ENCODE measurements at places on chromosomes 6 and 20. TPM values are rescaled to one million over a fixed set of nuclear protein-coding genes. Genes with fewer than 3 reads are reported as not detected.

DNA sequence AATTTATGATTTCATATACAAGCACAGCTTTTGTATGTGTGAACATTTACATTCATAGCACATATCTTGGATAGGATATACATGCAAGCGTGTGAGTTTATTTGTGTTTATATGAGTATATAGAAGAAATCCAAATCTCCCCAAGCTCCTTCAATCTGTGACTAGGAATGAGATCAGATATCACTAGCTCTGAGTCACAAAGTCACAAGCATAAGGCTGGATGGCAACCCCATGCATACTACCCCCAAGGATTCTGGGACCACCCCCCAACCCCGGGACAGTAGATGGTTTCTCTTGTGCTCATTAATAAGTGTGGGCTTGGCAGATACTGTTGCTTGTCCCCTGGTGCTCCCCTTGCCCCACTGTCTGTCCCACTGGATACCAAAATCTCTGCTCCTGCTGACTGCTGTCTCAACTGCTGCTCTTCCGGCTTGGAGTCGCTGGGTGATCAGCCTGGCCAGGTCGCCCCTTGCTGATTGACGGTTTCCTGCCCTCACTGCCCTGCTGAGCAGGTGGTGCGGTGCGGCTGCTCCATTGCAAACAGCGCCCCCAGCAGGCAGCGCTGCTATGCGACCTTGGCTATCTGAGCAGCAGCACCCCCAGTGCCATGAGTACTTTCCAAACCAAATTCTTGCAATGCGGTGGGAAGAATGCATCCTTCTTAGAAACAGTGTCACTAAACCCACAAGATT, 279.4 kb downstream of the CD83 start:
- H3K4me3 ChIP-seq = no peak overlapping the region
- no peak overlapping the region for H3K27ac ChIP-seq
- H3K27me3 ChIP-seq = peaks cover 3% of the 10 kb centered on the region
- no peak for DNase-seq

DNA sequence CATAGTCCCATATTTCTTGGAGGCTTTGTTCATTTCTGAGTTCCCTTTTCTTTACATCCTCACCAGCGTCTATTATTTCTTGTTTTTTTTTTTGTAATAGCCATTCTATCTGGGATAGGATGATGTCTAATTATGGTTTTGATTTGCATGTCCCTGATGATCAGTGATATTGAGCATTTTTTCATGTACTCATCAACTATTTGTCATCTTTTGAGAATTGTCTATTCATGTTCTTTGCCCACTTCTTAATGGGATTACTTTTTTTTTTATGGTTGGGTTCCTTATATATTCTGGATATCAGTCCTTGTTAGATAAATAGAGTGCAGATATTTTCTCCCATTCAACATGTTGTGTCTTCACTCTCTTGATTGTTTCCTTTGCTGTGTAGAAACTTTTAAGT, 42.1 kb downstream of the CYB5R4 start:
- H3K36me3 ChIP-seq = peaks cover 6% of the 10 kb centered on the region
- no peak overlapping the region for H3K27ac ChIP-seq
- no peaks in the 10 kb centered on the region for H3K27me3 ChIP-seq
- no peak for DNase-seq
- peaks cover 9% of the 10 kb centered on the region for H3K4me1 ChIP-seq

DNA sequence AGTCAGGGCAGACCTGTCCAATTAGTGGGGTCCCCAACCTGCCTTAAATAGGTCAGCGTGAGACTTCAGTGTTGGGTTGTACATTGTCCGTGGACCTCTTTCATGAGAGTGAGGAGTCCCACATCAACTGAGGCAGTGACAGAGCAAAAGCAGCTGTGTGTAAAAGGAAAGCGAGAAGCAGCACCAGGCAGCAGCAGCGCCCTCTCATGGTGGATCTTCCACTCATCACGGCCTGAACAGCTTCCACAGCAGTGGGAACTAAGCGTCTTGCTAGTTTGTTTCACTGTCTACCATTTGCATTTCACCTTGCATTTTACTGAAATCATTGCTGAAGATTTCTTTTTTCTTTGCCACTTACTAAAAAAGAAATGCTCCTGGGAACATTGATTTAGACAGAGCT, 333.8 kb downstream of the PKHD1 start:
- H3K27ac ChIP-seq = no peak overlapping the region
- no peak for DNase-seq
- H3K4me1 ChIP-seq = no peaks in the 10 kb centered on the region
- no peaks in the 10 kb centered on the region for H3K27me3 ChIP-seq
- no peak overlapping the region for H3K4me3 ChIP-seq
- H3K36me3 ChIP-seq = no peaks in the 10 kb centered on the region

GRCh38 chr6:14088600-14089192, 28.9 kb upstream of the CD83 start:
- no peak overlapping the region for H3K27ac ChIP-seq
- H3K36me3 ChIP-seq = peaks cover 2% of the 10 kb centered on the region
- peaks cover 6% of the 10 kb centered on the region for H3K27me3 ChIP-seq
- H3K4me3 ChIP-seq = no peak overlapping the region

DNA sequence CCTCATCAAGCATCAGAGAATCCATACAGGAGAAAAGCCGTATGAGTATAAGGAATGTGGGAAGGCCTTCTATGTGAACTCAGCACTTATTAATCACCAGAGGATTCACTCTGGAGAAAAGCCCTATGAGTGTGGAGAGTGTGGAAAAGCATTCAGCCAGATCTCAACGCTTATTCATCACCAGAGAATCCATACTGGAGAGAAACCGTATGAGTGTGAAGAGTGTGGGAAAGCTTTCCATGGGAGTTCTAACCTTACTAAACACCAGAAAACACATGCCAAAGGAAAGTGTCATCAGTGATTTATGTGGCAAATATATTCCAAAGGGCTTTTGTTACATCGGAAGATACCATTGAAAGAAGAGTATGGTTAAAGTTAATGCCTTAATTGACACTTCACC, 25.4 kb downstream of the ZKSCAN8 start:
- no peaks in the 10 kb centered on the region for H3K27me3 ChIP-seq
- no peak overlapping the region for H3K4me3 ChIP-seq
- DNase-seq = no peak

- H3K27me3 ChIP-seq = no peaks in the 10 kb centered on the region
- no peaks in the 10 kb centered on the region for H3K36me3 ChIP-seq
- DNase-seq = no peak
- peak overlapping the region; percentile 95 for H3K4me3 ChIP-seq
- H3K27ac ChIP-seq = peak overlapping the region; percentile 92
Measured at GRCh38 chr6:70413992-70414494, 735 bp downstream of the FAM135A start.

DNA sequence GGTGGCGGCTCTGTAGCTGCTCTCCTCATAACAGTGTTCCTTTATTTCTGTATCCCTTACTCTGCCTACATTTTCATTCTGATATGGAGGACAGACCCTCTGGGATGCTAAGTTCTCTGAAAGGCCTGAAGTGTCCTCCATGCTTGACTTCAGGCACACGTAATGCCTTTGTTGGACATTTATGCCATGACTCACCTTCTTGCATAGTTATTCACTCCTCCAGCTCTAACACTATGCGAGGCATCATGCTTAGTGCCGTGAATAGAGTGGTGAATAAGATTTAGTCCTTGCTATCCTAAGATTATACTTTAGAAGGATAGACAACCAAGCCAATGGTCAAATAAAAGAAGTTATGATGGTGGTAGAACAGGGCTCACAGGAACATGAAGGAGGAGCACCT, 760.9 kb upstream of the FLRT3 start:
- DNase-seq = no peak
- peaks cover 9% of the 10 kb centered on the region for H3K4me1 ChIP-seq
- no peaks in the 10 kb centered on the region for H3K27me3 ChIP-seq
- H3K27ac ChIP-seq = no peak overlapping the region
- no peaks in the 10 kb centered on the region for H3K36me3 ChIP-seq

DNA sequence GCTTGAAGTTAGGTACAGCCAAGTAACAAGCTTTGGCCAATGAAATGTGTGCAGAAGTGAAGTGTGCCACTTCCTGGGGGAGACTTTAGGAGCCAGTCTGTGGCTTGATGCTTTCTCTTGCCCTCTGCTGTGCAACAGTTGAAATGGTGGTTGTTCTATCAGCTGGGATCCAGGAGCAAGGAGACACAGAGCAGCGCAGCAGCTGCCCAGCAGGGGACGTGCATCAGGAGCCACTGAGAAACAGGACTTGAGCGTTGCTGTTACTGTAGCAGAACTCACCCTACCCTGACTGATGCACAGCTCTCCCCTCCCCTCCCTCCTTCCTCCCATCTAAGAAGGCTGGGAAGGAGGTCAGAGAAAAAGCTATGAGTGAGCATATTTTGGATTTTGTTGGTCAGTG, 18.9 kb upstream of the CCN5 start:
- no peaks in the 10 kb centered on the region for H3K27me3 ChIP-seq
- no peak for DNase-seq
- H3K36me3 ChIP-seq = no peaks in the 10 kb centered on the region
- H3K4me3 ChIP-seq = no peak overlapping the region
- H3K4me1 ChIP-seq = peaks cover 82% of the 10 kb centered on the region

GRCh38 chr6:38215225-38215624, 395.7 kb downstream of the ZFAND3 start:
- H3K27ac ChIP-seq = no peak overlapping the region
- H3K27me3 ChIP-seq = no peaks in the 10 kb centered on the region
- peaks cover 33% of the 10 kb centered on the region for H3K4me1 ChIP-seq

DNA sequence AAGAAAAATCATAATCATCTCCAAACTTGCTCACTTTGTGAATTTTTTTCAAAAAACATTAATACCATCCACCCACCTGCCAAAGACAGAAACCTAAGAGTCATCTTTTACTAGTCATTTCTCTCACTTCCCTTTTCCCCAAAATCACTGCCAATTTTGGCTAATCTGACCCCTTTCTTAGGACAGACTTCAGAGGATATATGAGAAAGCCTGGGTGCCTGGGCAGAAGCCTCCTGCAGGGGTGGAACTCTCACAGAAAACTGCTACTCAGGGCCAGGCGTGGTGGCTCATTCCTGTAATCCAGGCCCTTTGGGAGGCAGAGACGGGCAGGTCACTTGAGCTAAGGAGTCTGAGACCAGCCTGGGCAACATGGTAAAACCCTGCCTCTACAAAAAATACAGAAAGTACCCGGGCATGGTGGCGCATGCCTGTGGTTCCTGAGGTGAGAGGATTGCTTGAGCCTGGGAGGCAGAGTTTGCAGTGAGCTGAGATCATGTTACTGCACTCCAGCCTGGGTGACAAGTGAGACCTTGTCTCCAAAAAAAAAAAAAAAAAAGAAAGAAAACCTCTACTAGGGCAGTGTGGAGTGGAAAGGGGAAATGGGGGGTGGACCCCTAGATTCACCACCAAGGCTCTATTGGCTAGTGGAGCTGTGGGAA, 3.8 kb downstream of the DEK start:
- peak overlapping the region; percentile 85 for H3K27ac ChIP-seq
- peak overlapping the region; percentile 40 for H3K4me3 ChIP-seq
- no peak for DNase-seq
- peaks cover 50% of the 10 kb centered on the region for H3K4me1 ChIP-seq
- H3K36me3 ChIP-seq = peaks cover 4% of the 10 kb centered on the region
- no peaks in the 10 kb centered on the region for H3K27me3 ChIP-seq

- DNase-seq = no peak
- H3K27ac ChIP-seq = no peak overlapping the region
- no peak overlapping the region for H3K4me3 ChIP-seq
Measured at GRCh38 chr6:3429211-3429610, 27.6 kb downstream of the SLC22A23 start.

DNA sequence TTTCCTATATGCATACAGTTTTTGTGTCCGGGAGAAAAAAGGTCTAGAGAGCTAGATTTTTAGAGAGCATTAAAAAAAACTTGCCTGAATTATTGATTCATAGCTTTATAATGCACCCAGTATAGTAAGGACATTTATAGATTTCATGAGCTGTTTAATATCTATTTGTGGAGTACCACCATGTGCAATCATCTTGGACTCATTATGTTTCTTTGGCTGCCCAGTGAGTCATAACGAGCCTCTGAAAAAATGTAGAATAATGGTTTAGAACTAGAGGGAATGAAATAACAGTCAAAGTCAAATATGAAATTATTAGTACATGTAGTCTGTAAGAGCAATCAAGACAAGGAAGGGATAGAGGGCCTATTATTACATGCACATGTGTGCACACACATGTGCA, 350.0 kb downstream of the CD83 start:
- peaks cover 25% of the 10 kb centered on the region for H3K4me1 ChIP-seq
- no peak overlapping the region for H3K27ac ChIP-seq
- no peak overlapping the region for H3K4me3 ChIP-seq
- no peaks in the 10 kb centered on the region for H3K27me3 ChIP-seq

- H3K4me3 ChIP-seq = no peak overlapping the region
- H3K36me3 ChIP-seq = peaks cover 2% of the 10 kb centered on the region
- H3K27ac ChIP-seq = no peak overlapping the region
Measured at GRCh38 chr20:620246-620645, 10.1 kb upstream of the TCF15 start.

- H3K36me3 ChIP-seq = no peaks in the 10 kb centered on the region
- H3K27me3 ChIP-seq = no peaks in the 10 kb centered on the region
- no peak overlapping the region for H3K4me3 ChIP-seq
Measured at GRCh38 chr20:25544311-25544710, 41.0 kb downstream of the NINL start.

DNA sequence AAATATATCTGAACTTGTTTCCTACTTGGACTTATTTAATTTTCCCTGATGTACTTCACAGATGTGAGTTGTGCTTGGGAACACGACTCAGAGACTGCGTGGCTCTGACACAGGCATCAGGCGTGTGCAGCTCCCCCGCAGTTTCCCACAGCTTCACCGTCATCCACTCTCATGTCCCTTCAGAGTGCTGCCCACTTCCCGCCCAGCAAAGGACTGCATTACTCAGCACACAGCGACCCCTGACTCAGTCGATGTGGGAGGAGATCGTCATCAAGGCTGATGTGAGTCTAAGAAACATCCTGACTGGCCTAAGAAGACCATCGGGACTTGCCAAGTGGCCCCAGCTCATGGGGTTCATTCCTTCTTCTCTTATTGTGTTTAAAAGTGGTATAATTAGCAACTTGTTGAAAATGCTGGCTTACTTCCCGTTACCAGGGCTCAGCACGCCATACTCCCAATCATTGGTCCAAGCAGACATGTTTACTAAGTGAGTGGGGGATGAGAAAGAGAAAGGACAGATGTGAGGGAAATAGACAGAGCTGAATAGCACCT, 539.4 kb upstream of the JARID2 start:
- no peaks in the 10 kb centered on the region for H3K27me3 ChIP-seq
- H3K36me3 ChIP-seq = peaks cover 2% of the 10 kb centered on the region
- H3K4me1 ChIP-seq = peaks cover 47% of the 10 kb centered on the region
- H3K4me3 ChIP-seq = peak overlapping the region; percentile 39
- peak overlapping the region; percentile 93 for H3K27ac ChIP-seq
- DNase-seq = no peak

EPB41L1 gene
- total RNA-seq = 41.1 TPM

WFDC5 gene
- not detected for total RNA-seq

MYCT1 gene
- total RNA-seq = not detected

MLN gene
- total RNA-seq = not detected

TDRD6 gene
- 0.07 TPM for total RNA-seq

CALHM6 gene
- total RNA-seq = 3.6 TPM

Measured in chondrocyte (in vitro differentiated cells).